Hepatocyte (in vitro differentiated cells): ENCODE measurements at places on chromosomes 4 and X. TPM values are rescaled to one million over a fixed set of nuclear protein-coding genes. Genes with fewer than 3 reads are reported as not detected.

GRCh38 chr4:23260511-23260910 is 567.8 kb downstream of the GBA3 start:
- no peaks in the 10 kb centered on the region for H3K27me3 ChIP-seq
- no peak for DNase-seq
- no peak overlapping the region for H3K4me3 ChIP-seq
- no peaks in the 10 kb centered on the region for H3K36me3 ChIP-seq
- H3K27ac ChIP-seq = no peak overlapping the region

DNA sequence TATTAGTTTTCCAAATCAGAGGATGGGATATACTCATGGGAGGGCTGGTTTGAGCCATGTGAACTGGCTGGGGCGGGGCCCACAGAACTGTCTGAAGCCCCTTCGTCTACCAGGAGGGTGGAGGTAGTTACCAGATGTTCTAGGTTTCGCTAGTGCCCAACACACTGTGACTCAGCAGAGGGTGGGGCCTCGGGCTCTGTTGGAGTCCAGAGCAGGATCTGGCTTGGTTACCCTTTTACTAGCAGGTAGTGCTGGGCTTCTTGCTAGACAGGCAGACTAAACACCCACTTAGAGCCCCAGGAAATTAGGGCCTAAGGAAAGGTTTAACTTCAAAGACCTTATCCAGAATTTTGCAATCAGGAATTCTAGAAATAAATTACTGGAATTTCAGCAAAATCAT is 56.2 kb upstream of the CHRDL1 start:
- H3K36me3 ChIP-seq = no peaks in the 10 kb centered on the region
- no peaks in the 10 kb centered on the region for H3K27me3 ChIP-seq
- no peak overlapping the region for H3K4me3 ChIP-seq
- no peaks in the 10 kb centered on the region for H3K4me1 ChIP-seq

Gene COL4A5
- total RNA-seq = 95.0 and 99.0 TPM in 2 replicates

Gene EXOC1L
- total RNA-seq = not detected in 2 replicates

DNA sequence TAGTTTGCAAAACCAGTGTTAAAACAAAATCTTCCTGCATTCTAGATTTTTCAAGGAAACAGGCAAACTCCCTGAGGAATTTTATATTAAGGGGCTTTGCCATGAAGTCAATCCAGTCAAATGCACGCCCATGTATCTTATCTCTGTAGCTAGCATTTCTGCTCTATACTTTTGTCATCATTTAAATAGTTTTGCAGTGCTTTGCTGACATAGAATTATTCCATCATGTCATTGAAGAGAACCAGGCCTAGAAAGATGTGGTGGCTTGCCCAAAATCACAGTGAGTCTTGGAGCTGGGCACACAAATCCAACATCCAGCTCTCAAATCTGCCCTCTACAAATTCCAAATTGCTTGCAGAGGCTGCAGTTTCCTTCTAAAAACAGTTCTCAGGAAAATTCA is 66.7 kb upstream of the LNX1 start:
- H3K27me3 ChIP-seq = no peaks in the 10 kb centered on the region
- peaks cover 11% of the 10 kb centered on the region for H3K4me1 ChIP-seq
- H3K4me3 ChIP-seq = no peak overlapping the region
- H3K36me3 ChIP-seq = no peaks in the 10 kb centered on the region
- no peak for DNase-seq

Gene AWAT2
- total RNA-seq = not detected in 2 replicates

GRCh38 chr4:31662951-31663350 is 942.8 kb downstream of the PCDH7 start:
- H3K36me3 ChIP-seq = no peaks in the 10 kb centered on the region
- no peak overlapping the region for H3K27ac ChIP-seq
- H3K4me1 ChIP-seq = no peaks in the 10 kb centered on the region

Gene MAD2L1
- total RNA-seq = 13.8 and 16.0 TPM in 2 replicates

- H3K27me3 ChIP-seq = no peaks in the 10 kb centered on the region
- H3K4me3 ChIP-seq = no peak overlapping the region
- H3K36me3 ChIP-seq = no peaks in the 10 kb centered on the region
- H3K4me1 ChIP-seq = no peaks in the 10 kb centered on the region
- no peak overlapping the region for H3K27ac ChIP-seq
Measured at GRCh38 chrX:110310000-110310790, 7.7 kb downstream of the AMMECR1 start.

DNA sequence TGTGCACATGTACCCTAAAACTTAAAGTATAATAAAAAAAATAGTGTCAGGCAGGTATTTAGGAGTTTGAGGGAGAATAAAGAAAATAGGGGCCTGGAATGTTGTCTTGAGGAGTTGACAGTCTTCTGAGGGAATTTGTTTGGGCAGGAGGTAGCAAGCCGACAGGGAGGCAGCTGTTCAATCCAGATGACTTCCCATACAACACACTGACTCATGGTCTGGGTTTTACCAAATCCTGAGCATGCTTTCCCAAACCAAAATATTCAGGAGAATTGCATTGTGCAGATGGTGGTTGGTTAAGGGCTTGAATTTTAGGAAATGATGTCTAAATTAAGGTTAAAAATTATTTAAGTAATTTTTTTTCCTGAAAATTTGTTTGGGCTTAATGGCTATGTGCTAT is 430.0 kb downstream of the INPP4B start:
- no peak overlapping the region for H3K4me3 ChIP-seq
- DNase-seq = no peak
- H3K27ac ChIP-seq = no peak overlapping the region
- H3K4me1 ChIP-seq = no peaks in the 10 kb centered on the region
- H3K36me3 ChIP-seq = no peaks in the 10 kb centered on the region

DNA sequence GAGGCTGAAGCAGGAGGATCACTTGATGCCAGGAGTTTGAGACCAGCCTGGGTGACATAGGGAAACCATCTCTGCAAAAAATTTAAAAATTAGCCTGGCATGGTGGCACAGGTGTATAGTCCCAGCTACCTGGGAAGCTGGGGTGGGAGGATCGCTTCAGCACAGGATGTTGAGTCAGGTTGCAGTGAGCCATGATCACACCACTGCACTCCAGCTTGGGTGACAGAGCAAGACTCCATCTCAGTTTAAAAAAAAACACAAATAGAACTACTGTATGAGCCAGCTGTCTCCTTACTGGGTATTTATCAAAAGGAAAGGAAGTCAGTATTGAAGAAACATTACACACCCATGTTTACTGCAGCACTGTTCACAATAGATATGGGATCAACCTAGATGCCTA is 138.7 kb downstream of the RAP1GDS1 start:
- no peaks in the 10 kb centered on the region for H3K4me1 ChIP-seq
- H3K36me3 ChIP-seq = no peaks in the 10 kb centered on the region
- no peaks in the 10 kb centered on the region for H3K27me3 ChIP-seq
- no peak overlapping the region for H3K4me3 ChIP-seq

- no peaks in the 10 kb centered on the region for H3K4me1 ChIP-seq
- H3K4me3 ChIP-seq = no peak overlapping the region
- H3K27me3 ChIP-seq = no peaks in the 10 kb centered on the region
- DNase-seq = no peak
- no peaks in the 10 kb centered on the region for H3K36me3 ChIP-seq
Measured at GRCh38 chr4:2226261-2226660, 15.7 kb downstream of the HAUS3 start.

- H3K4me3 ChIP-seq = no peak overlapping the region
- no peaks in the 10 kb centered on the region for H3K27me3 ChIP-seq
- DNase-seq = no peak
- no peaks in the 10 kb centered on the region for H3K36me3 ChIP-seq
- H3K27ac ChIP-seq = no peak overlapping the region
Measured at GRCh38 chr4:144507311-144508101, 138.4 kb upstream of the HHIP start.

- no peak for DNase-seq
- no peaks in the 10 kb centered on the region for H3K27me3 ChIP-seq
- no peaks in the 10 kb centered on the region for H3K36me3 ChIP-seq
Measured at GRCh38 chrX:68307769-68308168, 125.5 kb downstream of the OPHN1 start.

- H3K4me1 ChIP-seq = no peaks in the 10 kb centered on the region
- H3K27ac ChIP-seq = no peak overlapping the region
- peak; percentile 45 for DNase-seq
- no peaks in the 10 kb centered on the region for H3K27me3 ChIP-seq
- no peaks in the 10 kb centered on the region for H3K36me3 ChIP-seq
Measured at GRCh38 chr4:113781439-113782040, 20.0 kb upstream of the CAMK2D start.

GRCh38 chr4:53925050-53925605 is 139.3 kb downstream of the CHIC2 start:
- H3K27me3 ChIP-seq = no peaks in the 10 kb centered on the region
- H3K4me3 ChIP-seq = no peak overlapping the region
- no peak for DNase-seq
- H3K27ac ChIP-seq = no peak overlapping the region

GRCh38 chr4:19408490-19408889 is 843.2 kb upstream of the SLIT2 start:
- no peaks in the 10 kb centered on the region for H3K36me3 ChIP-seq
- H3K4me1 ChIP-seq = no peaks in the 10 kb centered on the region
- H3K4me3 ChIP-seq = no peak overlapping the region
- no peak overlapping the region for H3K27ac ChIP-seq
- H3K27me3 ChIP-seq = no peaks in the 10 kb centered on the region
- no peak for DNase-seq

DNA sequence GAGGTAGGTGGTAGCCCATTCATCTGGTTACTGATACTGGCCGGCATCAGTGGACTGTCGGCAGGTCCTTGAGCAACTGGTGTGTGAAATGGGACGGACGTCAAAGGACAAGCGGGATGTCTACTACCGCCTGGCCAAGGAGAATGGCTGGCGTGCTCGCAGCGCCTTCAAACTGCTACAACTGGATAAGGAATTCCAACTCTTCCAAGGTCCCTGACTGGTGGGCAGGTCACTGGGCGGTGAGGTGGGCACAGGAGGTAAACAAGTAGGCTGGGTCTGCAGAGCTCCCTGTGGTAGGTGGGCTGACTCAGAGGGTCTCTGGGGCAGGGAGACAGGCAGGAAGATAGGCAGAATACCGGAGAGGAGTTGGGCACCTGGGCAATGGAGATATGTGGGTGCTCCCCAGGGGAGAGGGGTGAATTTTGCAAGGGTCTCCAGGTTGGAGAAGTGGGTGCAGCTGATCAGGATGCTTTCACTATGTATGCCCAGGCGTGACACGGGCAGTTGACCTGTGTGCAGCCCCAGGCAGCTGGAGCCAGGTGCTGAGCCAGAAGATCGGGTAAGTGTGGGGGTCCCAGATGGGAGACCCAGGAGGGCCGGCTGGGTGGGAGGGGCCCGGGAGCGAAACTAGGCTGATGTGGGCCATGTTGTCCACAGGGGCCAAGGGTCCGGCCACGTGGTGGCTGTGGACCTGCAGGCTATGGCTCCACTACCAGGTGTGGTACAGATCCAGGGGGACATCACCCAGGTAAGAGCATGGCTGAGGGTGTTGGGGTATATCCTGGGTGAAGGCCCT is 2.2 kb downstream of the FTSJ1 start:
- no peaks in the 10 kb centered on the region for H3K27me3 ChIP-seq
- DNase-seq = no peak
- no peak overlapping the region for H3K27ac ChIP-seq
- H3K36me3 ChIP-seq = no peaks in the 10 kb centered on the region
- no peaks in the 10 kb centered on the region for H3K4me1 ChIP-seq

- no peak for DNase-seq
- H3K4me1 ChIP-seq = no peaks in the 10 kb centered on the region
- H3K27me3 ChIP-seq = no peaks in the 10 kb centered on the region
- H3K36me3 ChIP-seq = no peaks in the 10 kb centered on the region
- no peak overlapping the region for H3K27ac ChIP-seq
Measured at GRCh38 chrX:12758291-12758690, 32.9 kb upstream of the PRPS2 start.
